ENCODE measurements at places on chromosomes 1 and 21. TPM values are rescaled to one million over a fixed set of nuclear protein-coding genes. Genes with fewer than 3 reads are reported as not detected.

NGF gene
- 0.70 TPM for total RNA-seq

VWA1 gene
- 12.5 TPM for total RNA-seq

KMO gene
- 1.1 TPM for total RNA-seq

SLFNL1 gene
- 0.02 TPM for total RNA-seq

ANKRD65 gene
- 0.05 TPM for total RNA-seq

DYRK3 gene
- 11.1 TPM for total RNA-seq

GPR25 gene
- total RNA-seq = not detected

GRIK3 gene
- total RNA-seq = 0.07 TPM

ADGRL4 gene
- total RNA-seq = not detected

TESK2 gene
- 0.29 TPM for total RNA-seq

RPE65 gene
- not detected for total RNA-seq

KCNJ9 gene
- total RNA-seq = not detected

TNFRSF1B gene
- total RNA-seq = 0.53 TPM

TNFRSF14 gene
- 0.11 TPM for total RNA-seq

TRPM2 gene
- total RNA-seq = 7.8 TPM

MROH9 gene
- not detected for total RNA-seq

NCF2 gene
- 2.7 TPM for total RNA-seq

SPRR2B gene
- not detected for total RNA-seq

CHD1L gene
- 33.8 TPM for total RNA-seq

VTCN1 gene
- total RNA-seq = 0.06 TPM

OR2G6 gene
- not detected for total RNA-seq

DYNLT5 gene
- total RNA-seq = not detected

ALX3 gene
- total RNA-seq = not detected

CHAF1B gene
- 11.9 TPM for total RNA-seq

TMEM125 gene
- total RNA-seq = not detected

CELA2B gene
- not detected for total RNA-seq

GJA9 gene
- total RNA-seq = 0.05 TPM

MRAP gene
- total RNA-seq = not detected

OR2M3 gene
- not detected for total RNA-seq

LCE1F gene
- not detected for total RNA-seq

WDR64 gene
- total RNA-seq = not detected

C1orf50 gene
- total RNA-seq = 2.1 TPM

VSIG8 gene
- total RNA-seq = not detected

ATP1A4 gene
- total RNA-seq = not detected

LSM10 gene
- 34.8 TPM for total RNA-seq

SLAMF7 gene
- 1.6 TPM for total RNA-seq

PBX1 gene
- total RNA-seq = 16.4 TPM

Data from A549 treated with dexamethasone at 1 μM for 4 hours (cell line).